ENCODE measurements at places on chromosomes 12 and 14.

GRCh38 chr14:89164168-89165073, 252.6 kb downstream of the FOXN3 start:
- DNase-seq = no peak

- no peak for DNase-seq
Measured at GRCh38 chr14:57182760-57183503, 85.8 kb downstream of the EXOC5 start.

GRCh38 chr12:19239616-19240234, 110.2 kb downstream of the PLEKHA5 start:
- DNase-seq = no peak

DNA sequence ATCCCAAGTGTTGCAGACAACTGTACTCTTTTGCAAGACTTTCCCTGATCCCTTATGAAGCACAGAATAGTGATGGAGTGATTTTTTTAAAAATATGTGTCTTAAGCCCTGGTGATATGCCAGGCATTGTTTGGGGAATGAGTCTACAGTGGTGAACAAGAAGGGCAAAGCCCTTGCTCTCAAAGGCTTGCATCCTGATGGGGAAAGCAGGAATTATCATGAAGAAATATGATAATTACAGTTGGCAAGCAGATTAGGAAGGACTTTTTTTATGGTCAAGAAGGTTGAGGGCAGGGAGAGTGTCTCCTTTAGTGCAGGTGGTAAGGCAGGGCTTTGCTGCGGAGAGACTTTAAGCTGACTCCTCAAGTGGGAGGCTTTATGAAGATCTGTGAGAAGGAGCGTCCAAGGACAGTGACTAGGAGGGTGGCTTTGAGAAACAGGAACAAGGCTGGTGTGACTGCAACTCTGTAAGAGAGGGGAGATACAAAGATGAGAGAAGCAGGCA, 100.2 kb downstream of the SYNE2 start:
- no peak for DNase-seq

- no peak for DNase-seq
Measured at GRCh38 chr12:49028666-49029275, 10.2 kb upstream of the PRKAG1 start.

DNA sequence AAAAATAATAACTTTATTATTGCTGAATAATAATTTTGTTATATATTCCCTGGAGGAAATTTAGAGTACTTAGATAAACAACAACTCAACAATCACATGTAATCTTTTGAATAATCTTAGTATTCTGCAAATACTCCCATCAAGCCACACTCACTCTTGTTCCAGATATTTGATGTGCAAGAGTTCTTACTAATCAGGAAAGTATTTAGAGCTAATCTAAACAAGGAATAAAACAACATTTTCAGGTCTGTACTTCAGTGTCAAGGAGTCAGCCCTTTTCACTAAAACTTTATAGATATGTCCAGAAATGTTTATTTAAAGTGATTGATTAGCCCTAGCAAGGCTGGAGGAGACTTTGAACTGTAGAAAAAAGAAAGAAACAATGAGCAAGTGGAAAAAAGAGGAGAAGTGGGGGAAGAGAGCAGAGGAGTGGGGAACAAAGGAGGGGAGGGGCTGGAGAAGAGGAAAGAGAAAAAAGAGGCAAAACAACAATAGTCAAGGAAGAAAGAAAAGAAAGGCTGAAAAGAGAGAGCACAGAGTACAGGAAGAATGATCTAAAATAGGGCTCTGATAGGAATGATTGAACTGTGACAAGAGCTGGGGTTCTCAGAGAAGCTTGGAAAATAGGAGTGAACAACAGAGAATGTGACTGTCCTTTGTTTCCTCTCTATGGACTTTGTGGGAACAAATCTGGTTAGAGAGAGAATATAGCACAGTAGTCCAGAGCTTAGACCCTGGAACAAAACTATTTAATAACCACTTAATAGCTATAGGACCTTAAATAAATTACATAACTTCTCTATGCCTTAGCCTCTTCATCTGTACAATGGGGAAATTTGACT, 238.7 kb downstream of the AKAP6 start:
- no peak for DNase-seq

DNA sequence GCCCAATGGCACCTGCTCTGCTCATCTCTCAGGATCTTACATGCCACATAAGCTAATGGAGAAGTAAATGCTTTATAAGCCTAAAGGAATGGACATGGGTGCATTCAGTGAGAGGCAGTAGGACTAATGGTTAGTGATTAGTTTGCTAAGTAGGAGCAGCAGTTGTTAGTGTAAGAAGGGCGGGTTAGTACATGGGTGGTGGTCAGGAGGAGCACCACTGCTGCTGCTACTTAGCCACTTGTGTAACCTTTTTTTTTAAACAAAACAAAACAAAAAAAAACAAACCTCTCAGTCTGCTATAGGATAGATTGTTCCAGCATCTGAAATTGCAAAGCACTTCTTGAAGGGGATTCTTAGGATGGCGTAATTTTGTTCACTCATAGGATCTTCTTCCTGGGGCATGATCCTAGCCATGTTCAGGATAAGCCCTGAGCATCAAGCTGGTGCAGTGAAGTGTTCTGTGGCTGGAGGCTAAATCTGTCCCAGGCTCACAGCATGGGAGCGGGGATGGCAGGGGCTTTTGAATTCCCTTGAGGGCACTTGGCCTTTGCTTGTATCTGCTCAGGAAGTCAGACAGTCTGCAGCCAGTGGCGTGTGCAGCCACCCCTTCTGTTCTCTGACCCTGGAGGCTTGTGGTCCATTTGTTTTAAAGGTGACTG, 63.6 kb downstream of the CHST11 start:
- DNase-seq = no peak

DNA sequence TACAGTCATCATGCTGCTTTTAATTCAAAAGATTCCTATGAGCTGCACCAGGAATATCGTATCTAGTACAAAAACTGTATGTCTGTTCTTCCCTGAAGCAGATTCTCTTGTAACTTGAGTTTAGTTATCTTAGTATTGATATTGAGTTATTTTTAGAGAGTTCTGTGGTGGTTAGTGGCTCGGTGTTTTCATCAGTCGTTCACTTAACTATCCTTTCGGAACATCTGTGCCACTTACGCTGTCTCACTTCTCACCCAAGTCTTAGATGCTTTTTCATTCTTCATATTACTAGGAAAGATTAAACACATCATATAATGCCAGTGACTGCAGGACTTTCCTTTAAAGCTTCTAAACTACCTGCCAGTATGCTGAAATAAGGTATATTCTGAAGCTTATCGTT, 251.0 kb downstream of the FBXL14 start:
- no peak for DNase-seq

DNA sequence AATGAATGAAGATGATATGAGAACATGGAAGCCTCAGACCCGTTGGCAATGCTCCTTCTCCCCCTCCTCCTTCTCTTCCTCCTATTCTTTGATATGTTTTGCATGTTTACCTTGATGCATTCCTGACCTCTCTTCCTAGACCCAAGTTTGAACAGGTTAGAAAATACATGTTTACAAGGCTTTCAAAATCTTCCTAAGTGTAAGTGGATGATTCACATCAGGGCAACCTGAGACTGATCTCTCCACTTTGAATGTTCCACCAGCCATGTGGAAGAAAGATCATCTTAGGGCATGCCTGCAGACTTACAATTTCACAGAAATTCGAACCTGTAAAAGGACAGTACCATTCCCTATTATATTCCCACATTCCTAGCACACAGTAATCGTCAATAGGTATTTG, 18.0 kb upstream of the LDHB start:
- no peak for DNase-seq

DNA sequence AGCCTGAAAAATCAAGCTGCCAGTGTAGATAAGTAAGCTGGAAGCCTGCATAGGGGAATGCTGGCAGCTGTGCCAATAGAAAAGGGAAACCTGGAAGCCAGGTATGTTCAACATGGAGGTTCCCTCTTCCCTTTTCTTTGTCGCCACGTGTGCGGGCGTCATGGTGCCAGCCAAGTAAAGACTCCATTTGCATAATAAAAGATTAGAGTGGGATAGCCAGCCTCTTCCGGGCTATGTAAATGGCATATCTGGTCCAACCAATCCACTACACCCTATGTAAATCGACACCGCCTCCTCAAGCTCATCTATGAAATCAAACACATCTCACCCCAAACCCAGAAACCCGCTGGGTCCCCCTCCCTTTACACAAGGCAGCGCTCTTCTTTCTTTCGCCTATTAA, 5.6 kb upstream of the ADGRD1 start:
- no peak for DNase-seq

GRCh38 chr12:108046650-108047049, 82.4 kb upstream of the WSCD2 start:
- no peak for DNase-seq

DNA sequence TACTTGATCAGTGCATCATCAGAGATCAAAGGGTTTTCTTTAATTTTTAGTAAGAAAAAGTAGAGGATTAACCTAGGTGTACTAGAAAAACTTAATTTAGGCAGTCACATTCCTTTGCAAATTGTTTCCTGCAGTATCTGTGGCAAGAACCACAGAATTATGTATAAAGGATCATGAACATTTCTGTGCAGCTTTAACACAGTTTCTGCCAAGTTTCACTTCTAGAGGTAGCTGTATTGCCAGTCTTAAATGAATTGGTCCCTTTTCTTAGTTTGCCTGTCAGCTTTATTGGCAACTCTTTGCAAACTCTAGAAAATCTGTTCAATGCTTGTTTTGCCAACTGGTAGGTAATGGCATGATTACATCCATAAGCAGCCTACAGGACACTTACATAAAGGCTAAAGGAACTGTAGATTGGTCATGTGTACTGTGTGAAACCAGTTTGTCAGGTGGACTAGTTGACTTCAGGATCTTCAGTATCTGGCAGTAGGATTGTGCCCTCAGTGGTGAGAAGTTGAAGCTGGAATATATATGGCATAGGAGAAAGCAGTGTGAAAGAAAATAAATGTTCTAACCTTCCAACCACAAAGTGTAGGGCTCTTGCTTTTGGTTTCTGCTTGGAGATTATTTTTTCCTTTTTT, 75.9 kb downstream of the TTLL5 start:
- DNase-seq = no peak

GRCh38 chr12:51678086-51678724, 87.2 kb downstream of the SCN8A start:
- DNase-seq = peak; percentile 12

DNA sequence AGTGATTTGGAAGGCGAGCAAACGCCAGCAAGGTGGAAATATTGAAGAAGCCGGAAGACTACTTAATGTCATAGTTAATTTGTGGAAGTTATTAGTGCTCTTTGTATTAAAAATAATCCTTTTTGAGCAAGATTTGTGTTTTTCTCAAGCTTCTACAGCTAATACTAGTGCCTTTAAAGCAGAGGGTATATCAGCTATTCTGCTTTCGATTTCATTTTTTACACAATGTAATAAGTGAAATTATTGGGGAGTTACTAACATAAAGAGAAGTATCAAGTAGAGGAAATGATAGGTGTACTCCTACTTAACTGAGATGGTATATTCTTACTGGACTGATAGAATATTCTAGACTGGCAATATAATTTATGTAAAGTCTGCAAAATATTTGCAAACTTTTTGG, 392.4 kb upstream of the DCN start:
- no peak for DNase-seq

GRCh38 chr12:108629824-108630476, 3.7 kb downstream of the SELPLG start:
- no peak for DNase-seq

GRCh38 chr14:21106176-21106497, 5.3 kb downstream of the TMEM253 start:
- no peak for DNase-seq

GRCh38 chr14:31955936-31956579, 121.0 kb upstream of the ARHGAP5 start:
- DNase-seq = no peak

DNA sequence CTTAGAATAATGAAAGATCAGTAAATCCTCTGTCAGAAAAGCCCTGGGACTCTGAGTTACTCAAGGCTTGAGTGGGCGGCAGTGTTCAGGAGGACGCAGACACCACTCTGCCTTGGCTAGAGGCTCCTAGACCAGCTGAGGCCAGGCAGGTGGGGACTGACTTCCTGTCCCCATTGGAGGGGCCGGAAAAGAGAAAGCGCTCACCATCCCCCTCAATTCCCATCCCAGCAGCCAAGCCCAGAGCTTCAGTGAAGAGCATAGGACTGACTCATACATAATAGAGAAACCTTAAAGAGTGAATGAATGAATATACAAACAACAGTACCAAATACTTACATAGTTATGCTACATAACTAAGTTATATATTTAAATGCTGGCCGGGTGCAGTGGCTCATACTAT, 62.0 kb downstream of the PLEKHG7 start:
- DNase-seq = no peak

- no peak for DNase-seq
Measured at GRCh38 chr14:31508135-31508534, 20.3 kb upstream of the GPR33 start.

- no peak for DNase-seq
Measured at GRCh38 chr14:100476012-100476822, 111.0 kb downstream of the BEGAIN start.

DNA sequence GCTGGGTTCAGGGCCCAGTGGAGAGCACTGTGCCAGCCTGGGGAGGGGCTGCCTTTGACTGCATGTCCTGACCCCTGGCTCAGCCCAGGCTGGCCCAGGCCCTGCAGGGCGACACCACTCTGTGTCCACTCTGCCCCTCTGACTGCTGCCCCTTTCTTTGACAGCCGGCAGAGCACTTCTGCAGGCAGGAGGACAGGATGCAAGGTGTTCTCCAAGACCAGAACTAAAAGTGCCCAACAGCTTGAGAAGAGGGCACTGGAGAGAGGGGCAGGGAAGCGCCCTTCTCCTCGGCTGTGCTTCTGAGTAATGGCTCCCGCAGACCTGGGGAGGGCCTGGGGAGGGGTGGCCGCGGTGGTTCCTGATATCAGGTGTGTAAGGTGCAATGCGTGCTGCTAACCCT, 72.7 kb downstream of the WDR20 start:
- DNase-seq = no peak

GRCh38 chr12:121974026-121974985, 47.4 kb upstream of the BCL7A start:
- no peak for DNase-seq

GRCh38 chr12:49089821-49090773, 4.5 kb downstream of the DHH start:
- DNase-seq = peak; percentile 46

- DNase-seq = no peak
Measured at GRCh38 chr12:106048676-106049075, 90.1 kb downstream of the NUAK1 start.

DNA sequence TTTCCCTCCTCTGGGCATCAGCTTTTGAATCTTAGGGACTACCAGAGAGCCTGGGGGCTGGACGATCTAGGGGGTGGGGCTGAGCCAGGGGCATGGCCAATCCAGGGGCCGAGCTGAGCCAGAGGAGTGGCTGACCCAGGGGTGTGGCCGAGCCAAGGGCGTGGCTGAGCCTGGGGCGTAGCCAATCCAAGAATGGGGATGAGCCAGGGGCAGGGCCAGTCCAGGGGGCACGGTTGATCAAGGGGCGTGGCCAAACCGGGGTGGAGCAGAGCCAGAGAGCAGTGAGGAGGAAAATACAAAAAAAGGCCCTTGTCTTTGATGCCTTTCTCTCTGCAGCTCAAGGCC, 219.3 kb upstream of the NOS1 start:
- no peak for DNase-seq

Data from activated CD4-positive, alpha-beta T cell treated with anti-CD3 and anti-CD28 coated beads, Interleukin-2, amount 50 U/mL, for 48 hours (primary cell).